Uterus (tissue), 4 donors: ENCODE measurements at places on chromosomes 11 and 22. TPM values are rescaled to one million over a fixed set of nuclear protein-coding genes. Genes with fewer than 3 reads are reported as not detected.
A peak's percentile ranks its signal among the peaks of the same experiment; 100 is the strongest.

GRCh38 chr11:61362542-61362875, 335 bp downstream of the TMEM138 start:
- H3K27ac ChIP-seq = peak overlapping the region; percentile 93
- H3K27me3 ChIP-seq = no peaks in the 10 kb centered on the region
- DNase-seq = peak; percentile 34

DNA sequence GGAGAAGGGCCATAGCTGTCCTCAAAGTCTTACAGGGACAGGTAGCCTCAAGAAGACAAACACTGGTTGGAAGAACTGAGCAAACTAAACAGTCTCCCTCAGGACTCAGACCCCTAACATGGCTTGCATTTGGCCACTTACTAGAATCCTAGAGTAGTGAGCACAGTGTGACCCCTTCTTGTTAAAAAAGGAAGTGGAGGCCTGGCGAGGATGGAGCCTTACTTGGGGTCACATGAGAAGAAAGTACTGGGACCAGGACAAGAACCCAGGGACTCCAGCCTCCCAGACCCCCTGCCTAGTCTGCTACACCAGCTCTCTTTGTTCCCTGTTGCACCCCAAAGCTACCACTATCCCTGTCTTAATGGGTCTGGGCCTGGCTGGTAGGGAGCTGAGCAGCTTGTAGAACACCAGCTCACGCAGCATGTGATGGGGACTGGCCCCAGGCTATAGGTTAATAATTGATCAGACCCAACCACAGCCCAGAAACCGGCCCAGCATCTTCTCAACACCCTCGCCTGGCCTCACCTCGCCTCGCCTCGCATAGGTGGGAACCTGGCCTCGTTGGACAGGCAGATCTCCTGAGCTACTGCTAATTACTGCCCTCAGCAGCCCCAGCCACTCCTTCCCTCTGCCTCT, 17.6 kb downstream of the DGAT2 start:
- no peaks in the 10 kb centered on the region for H3K36me3 ChIP-seq
- no peaks in the 10 kb centered on the region for H3K4me1 ChIP-seq
- no peak for DNase-seq
- H3K4me3 ChIP-seq = no peak overlapping the region
- H3K27ac ChIP-seq = no peak overlapping the region

The SMIM35 gene
- total RNA-seq = not detected

The P2RY2 gene
- total RNA-seq = 2.8 TPM

The CD3E gene
- total RNA-seq = 0.48 TPM
